Activated T-cell treated with anti-CD3 and anti-CD28 coated beads for 4 hours (primary cell): ENCODE measurements at places on chromosomes 4 and X.

GRCh38 chr4:139324620-139325019 lies 22.3 kb upstream of the NDUFC1 start:
- DNase-seq = no peak

DNA sequence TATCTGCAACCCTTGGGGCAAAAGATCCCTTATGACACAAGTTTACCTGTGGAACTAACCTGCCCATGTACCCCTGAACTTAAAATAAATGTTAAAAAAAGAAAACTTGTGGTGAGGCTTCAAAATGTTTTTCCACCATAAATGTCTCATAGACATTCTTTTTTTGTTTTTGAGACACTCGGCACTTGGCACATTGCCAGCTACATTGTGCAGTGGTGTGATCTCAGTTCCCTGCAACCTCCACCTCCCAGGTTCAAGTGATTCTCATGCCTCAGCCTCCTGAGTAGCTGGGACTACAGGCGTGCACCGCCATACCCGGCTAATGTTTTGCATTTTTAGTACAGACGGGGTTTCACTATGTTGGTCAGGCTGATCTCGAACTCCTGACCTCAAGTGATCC lies 528.9 kb upstream of the CXorf51A start:
- DNase-seq = no peak

GRCh38 chr4:34790131-34790530 lies 1454.2 kb downstream of the ARAP2 start:
- no peak for DNase-seq

DNA sequence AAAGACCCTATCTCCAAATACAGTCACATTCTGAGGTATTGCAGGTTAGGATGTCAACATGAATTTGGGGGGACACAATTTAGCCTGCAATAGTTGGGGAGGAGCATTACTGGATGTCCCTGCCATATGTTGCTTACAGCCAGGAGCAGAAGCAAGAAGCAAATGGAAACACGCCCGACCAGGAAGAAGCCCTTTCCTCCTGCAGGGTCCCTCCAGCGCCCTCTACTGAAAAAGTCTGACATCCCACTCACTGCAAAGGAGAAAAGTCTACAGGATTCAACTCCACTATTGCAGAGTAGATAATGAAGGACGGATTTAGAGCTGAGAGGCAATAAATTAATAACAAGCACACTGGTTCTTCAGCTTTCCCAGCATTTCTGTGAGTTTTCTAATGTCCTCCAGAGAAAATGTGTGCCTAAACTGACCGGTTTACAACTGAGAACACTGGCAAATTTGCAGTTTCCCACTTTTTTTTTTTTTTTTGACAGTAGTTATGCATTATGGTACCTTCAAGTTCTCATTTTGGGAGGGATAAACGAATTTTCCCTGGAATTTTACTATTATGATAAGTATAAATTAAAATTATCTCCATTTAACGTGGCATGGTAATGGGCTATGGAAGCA lies 31.7 kb downstream of the COQ2 start:
- DNase-seq = peak; percentile 65

GRCh38 chr4:137226900-137227299 lies 305.4 kb downstream of the PCDH18 start:
- no peak for DNase-seq

- DNase-seq = no peak
Measured at GRCh38 chr4:129162450-129162849, 66.5 kb downstream of the C4orf33 start.

GRCh38 chr4:45004847-45005565 lies 278.6 kb upstream of the GNPDA2 start:
- no peak for DNase-seq

GRCh38 chr4:152605641-152606335 lies 69.9 kb upstream of the FBXW7 start:
- DNase-seq = no peak
